ENCODE measurements at places on chromosomes 7 and 10. TPM values are rescaled to one million over a fixed set of nuclear protein-coding genes. Genes with fewer than 3 reads are reported as not detected.

CBLL1 gene
- 15.3 TPM for total RNA-seq

KCNH2 gene
- total RNA-seq = 2.3 TPM

MLXIPL gene
- 25.9 TPM for total RNA-seq

NPTX2 gene
- total RNA-seq = 11.1 TPM

CPA1 gene
- 44,423 TPM for total RNA-seq

EGFR gene
- 38.8 TPM for total RNA-seq

NRF1 gene
- total RNA-seq = 5.5 TPM

LRRC4 gene
- total RNA-seq = 1.4 TPM

CRYGN gene
- 0.09 TPM for total RNA-seq

TCF7L2 gene
- 22.3 TPM for total RNA-seq

PRLHR gene
- not detected for total RNA-seq

C7orf57 gene
- not detected for total RNA-seq

ANKRD2 gene
- total RNA-seq = 0.35 TPM

STEAP1 gene
- 3.3 TPM for total RNA-seq

PLEKHS1 gene
- total RNA-seq = 28.2 TPM

ZKSCAN1 gene
- total RNA-seq = 59.0 TPM

EGR2 gene
- total RNA-seq = 2.3 TPM

ATP6V1F gene
- total RNA-seq = 48.5 TPM

LMOD2 gene
- total RNA-seq = not detected

C10orf67 gene
- 0.12 TPM for total RNA-seq

GFRA1 gene
- total RNA-seq = 1.2 TPM

PRR15 gene
- total RNA-seq = 3.2 TPM

GSDME gene
- total RNA-seq = 1.5 TPM

HOXA4 gene
- total RNA-seq = 0.19 TPM

LGI1 gene
- total RNA-seq = not detected

CLDN4 gene
- 47.8 TPM for total RNA-seq

NKX1-2 gene
- total RNA-seq = not detected

CPED1 gene
- total RNA-seq = 4.0 TPM

EN2 gene
- total RNA-seq = not detected

LRRC61 gene
- total RNA-seq = 9.3 TPM

MMD2 gene
- not detected for total RNA-seq

ITGA8 gene
- total RNA-seq = 0.12 TPM

SSC4D gene
- 3.6 TPM for total RNA-seq

SOSTDC1 gene
- 0.25 TPM for total RNA-seq

TMEM229A gene
- not detected for total RNA-seq

HGF gene
- 0.42 TPM for total RNA-seq

CPEB3 gene
- 4.4 TPM for total RNA-seq

TAF5 gene
- 1.9 TPM for total RNA-seq

CYP3A4 gene
- total RNA-seq = 3.0 TPM

POU6F2 gene
- total RNA-seq = 2.0 TPM

SORCS3 gene
- not detected for total RNA-seq

CCDC71L gene
- 6.1 TPM for total RNA-seq

GHRHR gene
- 0.55 TPM for total RNA-seq

EIF5AL1 gene
- not detected for total RNA-seq

C1QL3 gene
- not detected for total RNA-seq

RHOBTB1 gene
- 5.9 TPM for total RNA-seq

FBXL13 gene
- total RNA-seq = 1.4 TPM

PON1 gene
- total RNA-seq = 0.64 TPM

TAS2R5 gene
- total RNA-seq = 0.74 TPM

CCDC136 gene
- 0.83 TPM for total RNA-seq

PLXDC2 gene
- total RNA-seq = 14.5 TPM

ADRA2A gene
- total RNA-seq = 29.4 TPM

ZRANB1 gene
- total RNA-seq = 7.4 TPM

Measured in pancreas (tissue), 10 donors.